ENCODE measurements at places on chromosomes 12 and 14. TPM values are rescaled to one million over a fixed set of nuclear protein-coding genes. Genes with fewer than 3 reads are reported as not detected.

DNA sequence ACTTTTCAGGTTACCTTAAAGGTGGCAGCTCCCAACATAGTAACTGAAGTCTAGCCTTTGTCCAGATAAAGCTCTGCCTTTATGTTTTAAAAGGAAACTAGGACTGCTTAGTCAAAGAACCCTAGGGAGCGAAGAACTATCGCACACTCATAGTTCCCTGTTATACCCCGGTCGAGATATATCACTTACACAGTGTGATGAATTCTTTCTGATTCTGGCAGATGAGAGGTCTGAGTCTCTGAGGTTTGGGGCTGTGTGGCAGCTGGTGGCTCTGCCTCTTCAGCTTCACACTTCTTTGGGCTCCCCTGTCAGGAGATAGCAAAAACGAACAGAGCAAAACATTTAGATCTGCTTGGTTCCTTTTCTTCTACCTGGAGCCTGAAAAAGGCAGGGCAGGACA lies 17.0 kb downstream of the ACIN1 start:
- H3K36me3 ChIP-seq: peaks cover 44% of the 10 kb centered on the region
- peaks cover 14% of the 10 kb centered on the region for H3K4me1 ChIP-seq
- H3K27ac ChIP-seq: peak overlapping the region; percentile 90
- DNase-seq: no peak

GRCh38 chr12:6938353-6939190 lies 5.0 kb upstream of the RNU7-1 start:
- H3K27me3 ChIP-seq: no peaks in the 10 kb centered on the region
- peak overlapping the region; percentile 46 for H3K4me3 ChIP-seq
- no peak overlapping the region for H3K27ac ChIP-seq

DNA sequence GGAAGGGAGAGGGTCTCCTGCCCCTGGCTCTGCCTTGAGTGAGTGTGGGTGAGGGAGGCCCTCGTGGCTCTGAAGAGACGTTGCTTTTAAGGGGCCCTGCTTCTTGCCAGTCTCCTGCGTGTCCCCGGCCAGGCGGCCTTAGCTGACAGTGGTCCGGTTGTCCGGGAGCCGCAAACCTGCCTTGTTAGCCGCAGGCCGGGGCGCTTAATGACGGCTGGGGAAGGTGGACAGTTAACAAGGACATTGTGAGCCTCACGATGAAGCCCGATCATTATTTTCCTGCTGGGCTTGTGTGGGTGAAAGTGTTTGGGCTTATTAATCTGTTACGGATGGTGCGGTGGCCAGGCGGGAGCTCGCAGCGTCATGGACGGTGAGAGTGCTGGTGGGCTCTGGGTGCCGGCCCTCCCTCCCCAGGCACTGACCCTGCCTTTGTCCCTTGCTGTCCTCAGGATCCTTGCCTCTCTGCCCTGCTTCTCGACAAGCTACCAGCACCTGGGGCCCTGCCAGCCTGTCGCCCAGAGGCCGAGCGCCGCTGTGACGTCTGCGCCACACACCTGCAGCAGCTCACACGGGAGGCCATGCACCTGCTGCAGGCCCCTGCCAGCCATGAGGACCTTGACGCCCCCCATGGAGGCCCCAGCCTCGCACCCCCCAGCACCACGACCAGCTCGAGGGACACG lies 13.3 kb downstream of the KIF26A start:
- H3K4me3 ChIP-seq: no peak overlapping the region
- no peaks in the 10 kb centered on the region for H3K4me1 ChIP-seq
- H3K36me3 ChIP-seq: no peaks in the 10 kb centered on the region
- DNase-seq: no peak
- no peak overlapping the region for H3K27ac ChIP-seq

- peaks cover 11% of the 10 kb centered on the region for H3K36me3 ChIP-seq
- H3K4me3 ChIP-seq: peak overlapping the region; percentile 91
- no peak for DNase-seq
- peak overlapping the region; percentile 56 for H3K27ac ChIP-seq
- peaks cover 9% of the 10 kb centered on the region for H3K4me1 ChIP-seq
Observed at GRCh38 chr12:89348894-89349699, 3.2 kb downstream of the DUSP6 start.

DNA sequence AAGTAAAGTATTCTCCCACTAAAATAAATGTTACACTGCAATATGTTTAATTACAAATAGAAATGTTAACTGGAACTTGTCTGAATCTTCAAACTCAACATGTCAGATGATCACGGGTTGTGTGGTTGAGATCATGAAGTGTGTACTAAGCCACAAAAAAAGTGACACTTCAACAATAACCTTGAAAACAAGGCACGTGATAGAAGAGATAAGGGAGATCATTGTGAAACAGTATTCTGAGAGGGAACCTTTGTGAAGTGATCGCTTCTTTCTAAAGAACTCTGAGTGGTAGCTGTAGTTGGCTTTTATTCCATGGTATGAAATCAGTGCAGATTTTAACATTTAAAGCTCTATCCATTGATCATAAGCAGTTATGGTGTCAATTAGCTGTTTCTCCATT lies 60.0 kb downstream of the LIN52 start:
- H3K4me3 ChIP-seq: no peak overlapping the region
- H3K27me3 ChIP-seq: no peaks in the 10 kb centered on the region
- H3K36me3 ChIP-seq: peaks cover 1% of the 10 kb centered on the region
- no peak for DNase-seq

DNA sequence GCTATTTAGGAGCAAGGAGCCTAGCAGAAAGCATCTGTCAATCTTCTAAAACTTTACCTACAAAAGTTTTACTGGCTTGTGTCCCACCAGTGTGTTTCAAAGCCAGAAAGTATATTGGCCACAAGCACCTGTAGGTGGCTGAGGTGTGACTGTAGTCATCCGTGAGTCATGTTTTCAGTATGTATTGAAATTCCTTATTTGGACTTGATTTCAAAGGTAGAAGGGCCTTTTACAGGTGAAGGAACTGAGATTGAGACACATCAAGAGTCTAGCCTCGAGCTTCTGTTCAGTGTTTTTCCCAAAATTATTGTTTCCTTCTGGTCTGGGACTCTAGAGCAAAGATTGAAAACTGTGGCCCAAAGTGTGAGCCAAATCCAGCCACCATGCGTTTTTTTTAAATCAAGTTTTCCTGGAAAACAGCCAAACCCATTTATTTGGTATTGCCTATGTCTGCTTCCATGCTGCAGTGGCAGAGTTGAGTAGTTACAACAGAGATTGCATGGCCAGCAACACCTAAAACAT lies 195.3 kb upstream of the BCL2L14 start:
- H3K27me3 ChIP-seq: no peaks in the 10 kb centered on the region
- no peak for DNase-seq
- H3K4me3 ChIP-seq: no peak overlapping the region
- H3K27ac ChIP-seq: no peak overlapping the region
- H3K36me3 ChIP-seq: peaks cover 11% of the 10 kb centered on the region

DNA sequence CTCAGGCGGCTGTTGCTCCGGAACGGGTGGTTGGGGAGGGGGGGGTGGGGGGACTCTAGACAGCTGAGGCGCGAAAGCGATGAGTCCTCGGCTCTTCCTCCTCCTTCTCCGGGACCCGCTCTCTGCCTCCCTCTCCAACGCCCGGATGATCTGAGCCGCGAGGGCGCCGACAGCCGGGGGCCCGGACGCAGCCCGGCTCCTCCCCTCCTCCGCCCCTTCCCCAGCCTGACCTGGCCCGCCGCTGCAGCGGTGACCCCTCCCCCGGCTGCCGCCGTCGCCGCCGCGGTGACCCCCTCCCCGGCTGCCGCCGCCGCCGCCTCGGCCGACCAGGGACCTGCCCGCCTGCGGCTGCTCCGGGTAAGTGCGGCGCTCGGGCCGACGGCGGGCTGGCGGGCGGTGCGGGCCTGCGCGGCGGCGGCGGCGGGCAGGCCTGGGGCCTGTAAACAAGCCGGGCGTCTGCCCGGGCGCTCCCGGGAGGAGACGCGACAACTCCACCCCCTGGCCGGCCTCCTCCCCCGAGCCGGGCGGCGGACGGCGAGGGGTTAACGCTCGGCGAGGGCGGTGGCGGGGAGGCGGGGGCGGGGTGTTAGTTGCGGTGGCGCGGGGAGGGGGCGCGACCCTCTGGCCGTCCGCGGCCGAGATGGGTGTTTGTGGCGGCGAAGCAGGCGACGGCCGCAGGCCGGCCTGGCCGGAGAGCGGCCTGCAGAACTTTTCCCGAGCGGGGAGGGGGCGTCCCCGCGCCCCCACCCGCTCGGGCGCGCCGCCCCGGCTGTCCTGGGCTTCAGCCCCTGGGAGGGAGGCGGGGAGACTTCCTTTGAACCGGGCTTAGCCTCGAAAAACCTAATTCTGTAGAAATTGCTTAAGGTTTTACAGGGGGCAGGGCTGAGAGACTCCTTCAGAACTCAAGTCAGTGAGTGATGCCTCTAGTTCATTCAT lies 568 bp downstream of the PPM1A start:
- no peaks in the 10 kb centered on the region for H3K36me3 ChIP-seq
- H3K27ac ChIP-seq: peak overlapping the region; percentile 90
- peaks cover 4% of the 10 kb centered on the region for H3K4me1 ChIP-seq
- H3K27me3 ChIP-seq: no peaks in the 10 kb centered on the region
- peak overlapping the region; percentile 81 for H3K4me3 ChIP-seq

- no peak overlapping the region for H3K4me3 ChIP-seq
- H3K4me1 ChIP-seq: no peaks in the 10 kb centered on the region
- H3K27ac ChIP-seq: no peak overlapping the region
- DNase-seq: no peak
- H3K36me3 ChIP-seq: no peaks in the 10 kb centered on the region
Observed at GRCh38 chr12:100632445-100632892, 59.0 kb downstream of the GAS2L3 start.

Gene MYRFL
- not detected for total RNA-seq

- DNase-seq: no peak
- no peaks in the 10 kb centered on the region for H3K36me3 ChIP-seq
- peak overlapping the region; percentile 46 for H3K4me3 ChIP-seq
- no peaks in the 10 kb centered on the region for H3K4me1 ChIP-seq
Observed at GRCh38 chr14:23512156-23512555, 39.4 kb downstream of the ZFHX2 start.

GRCh38 chr12:117119592-117120198 lies 20.5 kb upstream of the TESC start:
- H3K27me3 ChIP-seq: peaks cover 4% of the 10 kb centered on the region
- H3K4me3 ChIP-seq: no peak overlapping the region
- H3K36me3 ChIP-seq: no peaks in the 10 kb centered on the region
- DNase-seq: no peak

DNA sequence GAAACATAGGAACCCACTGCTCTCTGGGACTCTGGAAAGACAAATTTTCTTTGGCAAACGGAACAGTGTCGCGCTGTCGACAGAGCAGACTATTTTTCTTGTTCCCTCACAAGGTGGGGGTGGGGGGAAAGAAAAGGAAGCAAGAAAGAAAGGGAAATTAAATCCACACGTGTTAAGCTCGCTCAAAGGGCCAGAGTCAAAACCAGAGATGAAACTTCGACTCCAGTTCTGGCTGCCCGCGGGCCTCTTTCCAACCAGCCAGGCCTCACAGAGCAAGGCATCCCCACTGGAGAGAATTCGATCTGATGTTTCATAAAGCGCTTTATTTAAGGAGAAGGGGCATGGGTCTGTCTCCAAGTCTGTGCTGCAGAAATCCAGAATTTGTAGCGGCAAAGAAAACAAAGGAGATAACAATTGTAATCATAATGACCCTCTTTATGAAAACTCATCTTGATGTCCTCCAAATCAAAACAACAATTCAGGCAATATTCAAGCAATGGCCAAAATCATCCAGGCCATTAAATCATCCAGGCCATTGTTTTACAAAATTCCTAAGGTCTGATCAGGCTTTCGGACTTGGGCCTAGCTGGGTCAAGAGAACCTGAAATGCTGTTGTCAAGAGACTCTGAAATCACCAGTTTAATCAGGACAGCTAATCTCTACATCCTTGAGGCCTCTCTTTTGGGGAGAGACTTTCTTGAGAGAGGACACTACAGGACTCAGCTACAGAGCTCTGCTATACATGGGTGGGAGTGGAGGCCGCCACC lies 5.3 kb upstream of the TBX5 start:
- H3K4me3 ChIP-seq: peak overlapping the region; percentile 97
- DNase-seq: peak; percentile 68
- no peaks in the 10 kb centered on the region for H3K27me3 ChIP-seq
- H3K27ac ChIP-seq: peak overlapping the region; percentile 100
- peaks cover 30% of the 10 kb centered on the region for H3K4me1 ChIP-seq
- H3K36me3 ChIP-seq: no peaks in the 10 kb centered on the region

DNA sequence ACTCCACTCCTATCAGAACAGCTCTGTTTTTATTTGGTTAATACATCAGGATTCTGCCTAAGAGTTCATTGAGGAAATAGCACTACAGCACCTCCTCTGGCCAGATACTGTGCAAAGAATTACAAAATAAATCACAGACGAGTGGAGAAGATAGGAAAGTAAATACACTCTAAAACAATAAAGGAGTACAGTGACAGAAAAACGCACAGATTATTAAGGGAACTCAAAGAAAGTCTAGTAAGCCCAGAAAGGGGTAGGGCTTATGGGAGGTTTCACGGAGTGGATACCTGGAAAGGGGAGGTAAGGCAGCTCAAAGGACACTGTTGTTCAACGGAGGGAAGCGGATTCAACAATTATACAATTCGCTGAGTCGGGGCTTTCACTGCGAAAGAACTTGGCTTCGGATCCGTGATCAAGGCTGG lies 5.5 kb downstream of the OR10AD1 start:
- H3K27me3 ChIP-seq: peaks cover 7% of the 10 kb centered on the region
- peaks cover 6% of the 10 kb centered on the region for H3K4me1 ChIP-seq
- H3K4me3 ChIP-seq: peak overlapping the region; percentile 55
- H3K36me3 ChIP-seq: no peaks in the 10 kb centered on the region
- no peak for DNase-seq
- peak overlapping the region; percentile 13 for H3K27ac ChIP-seq

- no peak overlapping the region for H3K4me3 ChIP-seq
- H3K27me3 ChIP-seq: no peaks in the 10 kb centered on the region
- H3K27ac ChIP-seq: peak overlapping the region; percentile 16
- peak; percentile 37 for DNase-seq
Observed at GRCh38 chr12:77949943-77950342, 119.2 kb downstream of the NAV3 start.

- H3K36me3 ChIP-seq: no peaks in the 10 kb centered on the region
- peak overlapping the region; percentile 21 for H3K27ac ChIP-seq
- no peaks in the 10 kb centered on the region for H3K27me3 ChIP-seq
- H3K4me1 ChIP-seq: peaks cover 19% of the 10 kb centered on the region
- no peak overlapping the region for H3K4me3 ChIP-seq
Observed at GRCh38 chr14:96126339-96126782, 78.3 kb upstream of the BDKRB2 start.

DNA sequence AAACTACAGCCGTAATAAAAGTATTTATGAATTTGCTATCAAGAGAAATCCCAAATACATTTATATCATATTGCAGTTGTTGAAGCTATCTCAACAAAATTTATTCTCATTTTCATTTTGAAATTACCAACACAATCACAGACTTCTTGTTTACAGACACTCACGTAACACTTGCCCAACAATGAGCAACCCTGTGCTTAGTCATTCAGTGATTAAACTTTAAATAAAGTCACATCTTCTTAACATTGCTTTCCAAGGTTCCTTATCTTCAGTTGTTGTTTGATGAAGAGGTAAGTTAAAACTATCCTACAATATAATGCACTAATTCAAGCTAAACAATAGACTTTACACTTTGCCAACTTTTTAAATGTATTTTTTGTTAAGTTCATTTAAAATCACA lies 601.8 kb downstream of the SLC16A7 start:
- no peaks in the 10 kb centered on the region for H3K27me3 ChIP-seq
- no peaks in the 10 kb centered on the region for H3K36me3 ChIP-seq
- DNase-seq: peak; percentile 77
- no peak overlapping the region for H3K4me3 ChIP-seq
- H3K4me1 ChIP-seq: peaks cover 3% of the 10 kb centered on the region

- no peak overlapping the region for H3K4me3 ChIP-seq
- no peak for DNase-seq
- H3K36me3 ChIP-seq: peaks cover 14% of the 10 kb centered on the region
- H3K27me3 ChIP-seq: no peaks in the 10 kb centered on the region
Observed at GRCh38 chr12:45934956-45935355, 55.4 kb downstream of the SCAF11 start.

GRCh38 chr12:67506739-67507138 lies 141.8 kb upstream of the DYRK2 start:
- peaks cover 16% of the 10 kb centered on the region for H3K27me3 ChIP-seq
- no peak overlapping the region for H3K4me3 ChIP-seq
- no peak overlapping the region for H3K27ac ChIP-seq
- H3K4me1 ChIP-seq: no peaks in the 10 kb centered on the region

Gene LUM
- 46.1 TPM for total RNA-seq

Gene KRT74
- not detected for total RNA-seq

All from IMR-90 (cell line).